ENCODE measurements at places on chromosomes 3 and 15. TPM values are rescaled to one million over a fixed set of nuclear protein-coding genes. Genes with fewer than 3 reads are reported as not detected.
A peak's percentile ranks its signal among the peaks of the same experiment; 100 is the strongest.

DNA sequence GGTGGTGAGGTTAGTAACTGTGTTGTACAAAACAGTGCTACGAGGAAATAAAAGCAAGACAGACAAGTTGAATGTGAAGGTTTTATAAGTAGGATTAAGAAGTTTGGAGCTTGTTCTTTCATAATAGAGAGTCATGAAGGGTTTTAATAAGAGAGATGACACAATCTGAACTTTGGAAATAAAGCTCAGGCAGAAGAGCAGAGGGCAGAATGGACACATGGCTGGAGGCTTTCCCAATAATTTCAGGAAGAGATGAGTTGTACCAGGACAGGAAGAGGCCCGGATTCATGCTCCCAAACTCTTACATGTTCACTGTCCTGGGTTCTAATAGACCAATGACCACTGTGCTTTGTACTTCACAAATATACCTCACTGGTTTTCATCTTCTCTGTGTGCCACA lies 194.8 kb downstream of the SLC9A9 start:
- H3K27ac ChIP-seq: no peak overlapping the region
- H3K4me3 ChIP-seq: no peak overlapping the region
- no peak for DNase-seq
- H3K4me1 ChIP-seq: no peaks in the 10 kb centered on the region

DNA sequence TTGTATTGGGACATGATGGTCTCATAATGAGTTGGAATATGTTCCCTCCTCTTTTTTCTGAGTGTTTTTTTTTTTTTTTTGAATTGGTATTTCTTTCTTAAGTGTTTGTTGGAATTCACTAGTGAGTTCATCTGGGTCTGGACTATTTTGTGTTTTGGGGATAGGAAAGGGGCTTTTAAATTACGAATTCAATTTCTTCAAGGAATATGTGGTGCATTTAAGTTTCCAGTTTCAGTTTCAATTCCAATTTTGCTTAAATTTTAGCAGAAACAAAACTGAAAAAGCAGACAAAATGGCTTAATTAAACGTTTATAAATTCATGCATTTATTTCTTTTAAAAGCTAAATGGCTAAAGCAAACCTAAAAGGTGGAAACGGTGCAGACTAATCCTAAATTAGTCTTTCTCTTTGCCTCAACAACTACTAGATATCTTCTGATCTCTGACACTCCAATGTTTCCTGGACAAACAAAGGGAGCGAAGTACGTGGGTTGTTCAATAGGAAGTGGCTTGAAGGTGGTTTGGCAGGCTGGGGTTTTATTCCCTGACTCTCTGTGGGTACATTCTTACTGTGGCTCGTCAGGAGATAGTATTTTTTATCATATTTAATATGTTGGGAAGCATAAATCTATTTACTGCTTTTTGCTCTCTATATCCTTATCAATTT lies 50.0 kb upstream of the CORO2B start:
- H3K4me3 ChIP-seq: no peak overlapping the region
- no peak for DNase-seq
- H3K4me1 ChIP-seq: no peaks in the 10 kb centered on the region
- H3K27me3 ChIP-seq: peaks cover 10% of the 10 kb centered on the region
- no peaks in the 10 kb centered on the region for H3K36me3 ChIP-seq

- peaks cover 5% of the 10 kb centered on the region for H3K36me3 ChIP-seq
- peak; percentile 87 for DNase-seq
- H3K4me1 ChIP-seq: peaks cover 28% of the 10 kb centered on the region
- H3K4me3 ChIP-seq: peak within 1 kb of the TSS; percentile 93
- H3K27ac ChIP-seq: peak within 1 kb of the TSS; percentile 97
Measured at GRCh38 chr3:141738022-141738890, at the start of gene RNF7. RNF7 (plus strand) TSS chr3:141738298; CDS start chr3:141738342, 44 bp downstream.

- H3K36me3 ChIP-seq: no peaks in the 10 kb centered on the region
- no peak overlapping the region for H3K27ac ChIP-seq
- no peak for DNase-seq
- no peaks in the 10 kb centered on the region for H3K27me3 ChIP-seq
- H3K4me3 ChIP-seq: no peak overlapping the region
Measured at GRCh38 chr15:51156957-51157356, 62.3 kb upstream of the TNFAIP8L3 start.

GRCh38 chr3:46923559-46924350 lies 46.2 kb downstream of the PTH1R start:
- peaks cover 2% of the 10 kb centered on the region for H3K36me3 ChIP-seq
- no peaks in the 10 kb centered on the region for H3K4me1 ChIP-seq
- DNase-seq: no peak
- H3K27ac ChIP-seq: no peak overlapping the region
- H3K4me3 ChIP-seq: no peak overlapping the region

DNA sequence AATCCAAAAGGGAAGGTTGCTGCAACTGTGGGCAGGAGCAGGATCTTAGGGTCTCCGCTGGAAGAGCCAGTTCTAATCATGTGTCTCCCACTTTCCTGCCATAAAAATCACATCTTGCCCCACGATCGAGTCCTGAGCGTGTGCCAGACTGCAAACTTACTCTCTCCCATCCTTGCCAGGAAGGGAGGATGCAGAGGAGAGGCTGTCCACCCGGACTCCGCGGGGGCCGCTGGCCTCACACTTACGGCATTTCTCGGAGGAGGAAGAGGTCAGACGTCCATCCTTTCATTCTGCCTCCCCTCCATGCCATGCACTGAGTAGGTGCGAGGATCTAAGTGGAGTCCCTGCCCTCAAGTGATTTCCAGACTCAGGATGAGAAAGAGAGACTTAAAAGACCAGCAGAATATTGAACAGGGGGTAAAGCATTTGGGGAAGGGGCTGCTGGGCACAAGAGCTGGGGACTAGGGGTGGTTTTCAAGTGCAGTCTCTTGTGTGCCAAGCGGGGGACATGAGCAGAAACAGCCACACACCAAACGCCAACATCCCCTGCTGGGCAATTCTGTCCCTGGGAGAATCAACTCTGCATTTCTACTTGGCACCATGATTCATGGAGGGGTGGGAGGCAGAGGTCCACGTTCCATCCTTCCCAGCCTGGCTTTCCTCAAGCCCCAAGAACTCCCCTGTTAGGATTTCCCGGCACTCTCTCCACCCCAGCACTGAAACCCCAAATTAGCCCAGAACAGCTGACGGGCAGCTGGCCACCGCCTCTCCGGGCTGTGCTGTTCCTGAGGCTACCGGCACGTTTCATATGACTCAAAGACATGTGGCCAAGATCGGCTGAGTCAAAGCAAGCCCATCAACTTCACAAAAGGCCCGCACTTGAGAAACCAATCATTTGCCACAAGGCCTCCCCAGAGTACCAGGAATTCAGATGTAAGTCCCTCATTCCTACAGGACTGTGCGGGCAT lies 11.6 kb downstream of the OXTR start:
- H3K27ac ChIP-seq: no peak overlapping the region
- H3K4me1 ChIP-seq: no peaks in the 10 kb centered on the region
- H3K36me3 ChIP-seq: no peaks in the 10 kb centered on the region
- H3K4me3 ChIP-seq: no peak overlapping the region

DNA sequence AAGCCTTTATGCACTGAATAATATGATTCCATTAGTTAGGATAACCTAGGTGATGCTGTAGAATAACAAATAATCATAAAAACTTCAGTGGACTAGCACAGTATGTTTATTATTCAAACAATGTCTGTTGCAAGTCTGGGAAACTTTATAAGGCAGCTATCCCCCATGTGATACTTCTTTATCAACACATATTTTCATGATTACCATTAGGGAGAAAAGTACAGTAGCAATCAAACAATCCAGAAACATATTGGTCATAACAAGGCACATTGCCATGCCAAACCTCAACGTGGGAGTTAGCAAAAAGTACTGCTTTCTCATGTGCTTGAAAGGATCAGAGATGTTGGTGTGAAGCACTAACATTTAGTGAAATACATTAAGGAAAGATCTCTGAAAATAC lies 35.5 kb downstream of the EOMES start:
- H3K27ac ChIP-seq: no peak overlapping the region
- no peaks in the 10 kb centered on the region for H3K27me3 ChIP-seq
- no peaks in the 10 kb centered on the region for H3K36me3 ChIP-seq
- H3K4me3 ChIP-seq: no peak overlapping the region
- no peak for DNase-seq

MCCC1 gene
- total RNA-seq: 24.2 TPM

FEZF2 gene
- not detected for total RNA-seq

TIGIT gene
- total RNA-seq: not detected
